ENCODE measurements at places on chromosomes 12 and 14. TPM values are rescaled to one million over a fixed set of nuclear protein-coding genes. Genes with fewer than 3 reads are reported as not detected.

- no peak for DNase-seq
- H3K4me1 ChIP-seq = no peaks in the 10 kb centered on the region
- no peak overlapping the region for H3K27ac ChIP-seq
- no peaks in the 10 kb centered on the region for H3K27me3 ChIP-seq
- no peak overlapping the region for H3K4me3 ChIP-seq
These were observed 69.2 kb upstream of the ARID2 start for GRCh38 chr12:45660330-45660729.

DNA sequence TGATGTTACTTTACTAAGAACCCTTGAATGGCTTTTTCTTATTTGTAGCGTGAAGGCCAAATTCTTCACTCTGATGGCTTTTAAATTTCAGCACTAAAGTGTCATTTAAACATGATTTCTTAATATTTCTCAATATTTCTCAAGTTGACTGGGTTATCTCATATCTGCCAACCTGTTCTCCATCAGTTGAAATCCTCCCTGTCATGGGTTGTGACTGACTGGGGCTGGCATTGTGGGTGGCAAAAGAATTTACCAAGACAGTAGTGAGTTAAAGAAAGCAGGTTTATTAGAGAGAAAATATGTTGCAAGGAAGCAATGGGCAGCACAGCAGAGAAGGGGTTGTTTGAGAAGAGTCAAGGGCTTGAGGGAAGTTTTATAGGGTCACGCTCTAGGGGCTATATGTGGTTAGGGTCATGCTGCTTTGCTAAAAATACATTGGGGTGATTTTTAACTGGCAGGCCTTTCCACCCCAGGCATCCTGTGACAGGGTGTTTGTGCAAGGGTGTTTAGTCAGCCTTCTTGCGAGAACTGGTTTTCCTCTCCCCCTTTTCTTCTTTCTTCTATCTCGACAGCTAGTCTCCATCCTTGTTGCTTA lies 232.8 kb upstream of the SEL1L start:
- H3K4me1 ChIP-seq = no peaks in the 10 kb centered on the region
- H3K27ac ChIP-seq = no peak overlapping the region
- no peak for DNase-seq
- no peaks in the 10 kb centered on the region for H3K36me3 ChIP-seq
- H3K4me3 ChIP-seq = no peak overlapping the region
- H3K27me3 ChIP-seq = no peaks in the 10 kb centered on the region

- no peaks in the 10 kb centered on the region for H3K27me3 ChIP-seq
- H3K4me1 ChIP-seq = peaks cover 13% of the 10 kb centered on the region
- no peaks in the 10 kb centered on the region for H3K36me3 ChIP-seq
- peak overlapping the region; percentile 89 for H3K27ac ChIP-seq
- H3K4me3 ChIP-seq = no peak overlapping the region
These were observed 44.3 kb upstream of the SPTLC2 start for GRCh38 chr14:77660754-77661153.

Gene RHEBL1
- total RNA-seq = 0.75 TPM

- H3K4me3 ChIP-seq = no peak overlapping the region
- H3K27me3 ChIP-seq = no peaks in the 10 kb centered on the region
- no peaks in the 10 kb centered on the region for H3K4me1 ChIP-seq
- no peak overlapping the region for H3K27ac ChIP-seq
- DNase-seq = no peak
- peaks cover 42% of the 10 kb centered on the region for H3K36me3 ChIP-seq
These were observed 36.4 kb upstream of the ATF1 start for GRCh38 chr12:50727466-50727865.

- peaks cover 5% of the 10 kb centered on the region for H3K4me1 ChIP-seq
- no peaks in the 10 kb centered on the region for H3K27me3 ChIP-seq
- no peaks in the 10 kb centered on the region for H3K36me3 ChIP-seq
- H3K27ac ChIP-seq = no peak overlapping the region
- DNase-seq = no peak
- no peak overlapping the region for H3K4me3 ChIP-seq
These were observed 70.5 kb downstream of the ANKS1B start for GRCh38 chr12:99914206-99914605.

DNA sequence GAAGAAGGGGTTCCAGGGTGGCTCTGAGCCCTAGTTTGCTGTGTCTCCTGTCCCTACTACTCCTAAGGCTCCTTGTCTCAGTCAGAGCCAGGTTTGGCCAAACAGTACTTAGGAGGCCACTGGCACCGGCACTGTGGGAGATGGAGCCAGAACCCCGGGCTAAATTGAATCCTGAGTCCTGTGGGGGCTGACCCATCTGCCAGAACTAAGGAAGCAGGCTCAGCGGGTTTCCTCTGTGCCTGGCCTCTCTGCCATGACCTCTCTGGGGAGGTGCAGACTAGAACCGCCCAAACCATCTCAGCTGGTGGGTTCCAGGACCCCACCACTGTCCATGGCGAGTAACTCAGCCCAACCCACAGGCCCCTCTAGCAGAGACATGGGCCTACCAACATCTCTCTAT lies 5.5 kb downstream of the ACTN1 start:
- DNase-seq = no peak
- no peak overlapping the region for H3K4me3 ChIP-seq
- no peak overlapping the region for H3K27ac ChIP-seq
- H3K27me3 ChIP-seq = no peaks in the 10 kb centered on the region
- peaks cover 46% of the 10 kb centered on the region for H3K4me1 ChIP-seq

Gene PGAM5
- 44.4 TPM for total RNA-seq

Gene MYL6
- 1,178 TPM for total RNA-seq

Gene TAOK3
- 10.8 TPM for total RNA-seq

DNA sequence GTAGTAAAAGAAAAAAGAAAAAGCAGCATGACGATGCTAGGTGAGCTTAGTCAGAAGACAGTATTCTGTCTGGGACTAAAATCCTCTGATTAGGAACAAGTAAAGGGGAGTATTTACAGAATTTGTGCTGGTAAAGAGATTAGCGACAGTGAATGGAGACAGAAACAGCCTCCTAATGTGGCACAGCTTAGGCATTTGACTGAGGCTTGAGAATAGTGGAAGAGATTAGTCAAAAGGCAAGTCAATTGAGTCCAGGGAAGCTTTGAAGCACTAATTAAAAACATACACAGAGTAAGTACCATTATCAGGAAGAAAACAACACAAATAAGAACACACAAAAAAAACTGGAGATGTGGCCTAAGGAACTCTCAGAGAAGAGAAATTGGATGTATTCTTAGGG lies 131.9 kb upstream of the CLEC14A start:
- no peaks in the 10 kb centered on the region for H3K4me1 ChIP-seq
- no peak overlapping the region for H3K4me3 ChIP-seq
- no peaks in the 10 kb centered on the region for H3K36me3 ChIP-seq
- H3K27me3 ChIP-seq = no peaks in the 10 kb centered on the region
- no peak for DNase-seq

- no peak overlapping the region for H3K27ac ChIP-seq
- H3K36me3 ChIP-seq = no peaks in the 10 kb centered on the region
- H3K4me3 ChIP-seq = no peak overlapping the region
- peaks cover 21% of the 10 kb centered on the region for H3K4me1 ChIP-seq
- no peaks in the 10 kb centered on the region for H3K27me3 ChIP-seq
These were observed 100.2 kb downstream of the PDZRN4 start for GRCh38 chr12:41288142-41288811.

DNA sequence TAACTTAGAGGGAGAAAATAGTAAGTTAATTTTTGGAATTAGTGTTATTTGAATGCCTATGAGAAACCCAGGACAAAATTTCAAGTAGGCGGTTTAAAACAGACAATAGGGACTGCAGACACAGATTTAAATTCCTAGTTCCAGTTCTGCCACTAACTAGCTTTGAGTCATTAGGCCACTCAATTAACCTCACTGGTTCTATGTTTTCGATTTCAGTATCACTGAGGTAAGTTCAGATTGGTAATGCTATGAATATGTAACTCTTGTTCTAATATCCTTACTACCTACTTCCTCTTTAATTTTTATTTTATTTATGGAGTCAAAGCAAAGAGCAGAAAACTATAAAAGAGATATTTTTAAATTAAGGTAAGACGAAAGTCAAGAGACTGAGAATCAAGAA lies 52.6 kb downstream of the GALC start:
- H3K4me3 ChIP-seq = no peak overlapping the region
- H3K4me1 ChIP-seq = peaks cover 11% of the 10 kb centered on the region
- H3K27me3 ChIP-seq = no peaks in the 10 kb centered on the region

GRCh38 chr14:71355324-71356201 lies 448.3 kb downstream of the PCNX1 start:
- no peaks in the 10 kb centered on the region for H3K27me3 ChIP-seq
- no peak overlapping the region for H3K4me3 ChIP-seq
- peaks cover 24% of the 10 kb centered on the region for H3K4me1 ChIP-seq
- H3K36me3 ChIP-seq = peaks cover 3% of the 10 kb centered on the region
- no peak for DNase-seq
- peak overlapping the region; percentile 76 for H3K27ac ChIP-seq

GRCh38 chr14:105196265-105196960 lies 15.3 kb upstream of the NUDT14 start:
- no peak for DNase-seq
- peak overlapping the region; percentile 29 for H3K4me3 ChIP-seq
- H3K4me1 ChIP-seq = no peaks in the 10 kb centered on the region
